PC-3 (cell line): ENCODE measurements at places on chromosomes 1 and 21. TPM values are rescaled to one million over a fixed set of nuclear protein-coding genes. Genes with fewer than 3 reads are reported as not detected.

The ANGPTL7 gene
- not detected in 2 replicates for total RNA-seq

The TNFRSF25 gene
- total RNA-seq: 42.5 and 60.1 TPM in 2 replicates

The EXTL1 gene
- total RNA-seq: 0.26 TPM in 1 of 2 replicates, not detected in the other

The PRDM16 gene
- total RNA-seq: 0.04 and 0.17 TPM in 2 replicates

The KIF21B gene
- 0.46 and 0.66 TPM in 2 replicates for total RNA-seq

The AADACL3 gene
- total RNA-seq: not detected in 2 replicates

The AJAP1 gene
- not detected in 2 replicates for total RNA-seq

The KRTAP7-1 gene
- not detected in 2 replicates for total RNA-seq

The ACADM gene
- total RNA-seq: 25.0 and 29.0 TPM in 2 replicates

The KRTAP13-3 gene
- not detected in 2 replicates for total RNA-seq

The FMO2 gene
- total RNA-seq: not detected in 2 replicates

The LIPI gene
- not detected in 2 replicates for total RNA-seq

The MTMR11 gene
- total RNA-seq: 5.1 and 7.0 TPM in 2 replicates

The NBPF10 gene
- 1.4 and 1.5 TPM in 2 replicates for total RNA-seq

The HJV gene
- not detected in 2 replicates for total RNA-seq

The CD1D gene
- not detected in 2 replicates for total RNA-seq

The RIPK4 gene
- total RNA-seq: 252 and 333 TPM in 2 replicates

The PTAFR gene
- total RNA-seq: 3.9 and 4.5 TPM in 2 replicates

The PYCR2 gene
- 57.7 and 69.0 TPM in 2 replicates for total RNA-seq

The SLC25A34 gene
- 0.44 and 2.6 TPM in 2 replicates for total RNA-seq

The POU3F1 gene
- not detected in 2 replicates for total RNA-seq

The LRRC71 gene
- 0.11 TPM in 1 of 2 replicates, not detected in the other for total RNA-seq

The MAST2 gene
- total RNA-seq: 29.3 and 33.7 TPM in 2 replicates

The MXRA8 gene
- total RNA-seq: 25.3 and 29.0 TPM in 2 replicates

The ABCG1 gene
- 0.66 and 2.0 TPM in 2 replicates for total RNA-seq

The CLDN17 gene
- total RNA-seq: not detected in 2 replicates

The EXO5 gene
- 6.3 and 7.4 TPM in 2 replicates for total RNA-seq

The KCNE2 gene
- total RNA-seq: not detected in 2 replicates

The OLFML3 gene
- total RNA-seq: 7.0 TPM in 2 replicates

The FCRL5 gene
- total RNA-seq: not detected in 2 replicates

The ACTN2 gene
- not detected in 2 replicates for total RNA-seq

The DNAJC11 gene
- 105 and 108 TPM in 2 replicates for total RNA-seq

The ILDR2 gene
- under 0.01 TPM in 1 of 2 replicates, not detected in the other for total RNA-seq

The CHIT1 gene
- 0.06 TPM in 1 of 2 replicates, not detected in the other for total RNA-seq
